ENCODE measurements at places on chromosomes 11 and 22. TPM values are rescaled to one million over a fixed set of nuclear protein-coding genes. Genes with fewer than 3 reads are reported as not detected.

PHOX2A gene
- total RNA-seq, result not detected

SLC22A8 gene
- not detected for total RNA-seq

DYNC2H1 gene
- 0.64 TPM for total RNA-seq

DNA sequence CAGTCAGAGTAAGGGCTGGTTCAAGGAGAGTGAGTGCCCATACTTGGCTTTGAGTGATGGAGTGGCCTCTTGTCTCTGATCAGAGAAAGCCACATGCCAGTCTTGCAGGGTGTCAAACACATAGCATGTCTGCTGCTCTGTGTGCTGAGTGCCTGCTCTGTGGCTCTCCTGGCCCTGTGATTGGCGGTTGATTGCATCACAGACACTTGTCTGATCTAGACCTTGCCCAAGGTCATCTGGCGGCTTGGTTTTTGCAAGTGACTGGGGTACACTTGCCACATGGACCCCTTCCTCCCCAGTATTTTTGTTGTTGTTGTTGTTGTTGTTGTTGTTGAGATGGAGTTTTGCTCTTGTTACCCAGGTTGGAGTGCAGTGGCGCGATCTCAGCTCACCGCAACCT lies 10.3 kb downstream of the OSBP2 start:
- DNase-seq, result no peak

DNA sequence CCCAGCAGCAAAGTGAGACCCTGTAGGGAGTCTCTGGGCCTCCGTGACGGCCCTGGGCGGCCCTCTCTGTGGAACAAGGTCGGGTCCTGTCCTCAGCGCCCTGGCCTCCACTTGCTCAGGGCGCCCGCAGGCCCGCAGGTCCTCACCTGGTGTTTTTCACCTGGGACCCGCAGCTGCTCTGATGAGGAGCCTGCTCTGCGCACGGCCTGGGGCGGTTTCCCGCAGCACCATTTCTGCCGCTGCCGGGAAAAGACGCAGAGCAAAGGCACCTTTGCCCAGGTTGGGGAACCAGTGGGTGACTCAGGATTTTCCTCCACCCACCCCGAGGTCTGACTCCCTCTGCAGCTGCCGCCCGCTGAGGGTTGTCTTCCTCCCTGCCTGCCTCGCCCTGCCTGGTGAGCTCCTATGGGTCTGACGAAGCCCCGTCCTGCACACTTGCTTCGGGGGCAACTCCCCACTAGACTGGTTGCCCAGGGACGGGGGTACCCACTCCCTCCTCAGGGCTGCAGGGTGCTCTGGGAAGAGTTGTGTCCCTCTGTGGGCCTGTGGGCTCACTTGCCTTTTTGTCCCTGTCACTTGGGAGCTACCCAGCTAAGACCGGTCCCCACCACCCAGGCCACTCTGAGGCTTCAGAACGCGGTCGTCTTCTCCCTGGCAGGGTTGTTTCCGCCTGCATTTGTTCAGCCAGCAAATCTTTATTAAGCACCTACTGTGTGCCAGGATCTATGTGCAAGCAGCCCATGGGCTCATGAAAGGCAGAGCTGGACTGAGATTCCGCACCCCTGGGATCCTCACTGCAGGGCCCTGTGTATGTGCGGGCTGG lies 89.5 kb downstream of the KCNQ1 start:
- DNase-seq, result no peak

DNA sequence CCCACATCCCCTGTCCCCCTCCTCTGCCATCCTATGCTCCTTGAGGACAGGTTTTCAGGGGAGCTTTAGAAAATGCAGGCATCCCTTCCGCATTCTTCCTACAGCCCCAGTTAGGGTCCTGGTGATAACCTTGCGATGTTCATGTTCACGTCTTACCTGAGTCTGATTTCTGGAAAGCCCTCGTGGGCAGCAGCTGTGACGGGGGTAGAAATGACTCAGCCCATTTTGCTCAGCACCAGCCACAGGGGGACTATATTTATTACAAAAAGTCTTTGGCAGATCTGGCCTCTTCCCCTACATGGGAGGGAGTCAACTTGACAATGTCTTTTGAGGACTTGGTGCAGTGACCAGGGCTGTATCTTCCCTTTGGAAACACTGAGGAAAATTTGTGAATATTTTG lies 12.3 kb downstream of the PKNOX2 start:
- no peak for DNase-seq

DNA sequence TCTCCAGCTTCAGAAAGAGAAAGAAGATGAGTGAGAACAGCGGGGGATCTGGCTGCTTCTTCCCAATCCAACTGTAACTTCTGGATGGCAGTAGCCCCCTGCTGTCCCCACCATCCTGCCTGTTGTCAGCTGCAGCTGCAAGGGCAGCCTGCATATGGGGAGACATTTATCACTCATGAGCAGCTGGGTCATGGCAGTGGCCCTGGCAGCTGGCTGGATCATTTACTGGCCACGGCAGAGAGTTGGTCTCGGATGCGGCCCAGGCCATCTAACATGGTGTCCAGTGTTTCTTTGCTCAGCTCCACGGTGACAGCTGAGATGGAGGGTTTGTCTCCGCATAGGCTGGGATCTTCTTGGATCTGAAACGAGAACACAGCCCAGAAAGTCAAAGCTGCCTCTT lies 14.8 kb downstream of the COMMD9 start:
- no peak for DNase-seq

DNA sequence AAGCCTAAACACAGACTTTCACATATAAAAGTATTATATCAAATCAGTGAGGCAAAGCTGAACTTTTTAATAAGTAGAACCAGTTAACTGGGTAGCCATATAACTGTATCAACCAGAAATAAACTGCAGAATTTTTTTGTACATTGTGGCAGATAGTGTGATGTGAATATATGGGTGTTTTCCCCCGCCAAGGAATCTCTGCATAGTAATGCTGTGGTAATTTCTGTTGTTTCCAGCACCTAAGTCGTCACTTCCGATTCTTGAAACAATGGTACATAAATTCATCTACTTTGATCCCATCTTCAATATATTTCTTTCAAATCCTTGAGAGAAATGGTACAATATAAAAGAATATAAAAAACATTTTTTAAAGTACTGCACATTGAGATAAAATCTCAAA lies 39.6 kb downstream of the NARS2 start:
- DNase-seq, result no peak

- DNase-seq, result no peak
Observed at GRCh38 chr11:69001243-69002081, 11.6 kb downstream of the MRGPRF start.

GRCh38 chr11:103958475-103959215 lies 77.8 kb upstream of the DDI1 start:
- DNase-seq, result no peak
